ENCODE measurements at places on chromosomes 5 and 9.
A peak's percentile ranks its signal among the peaks of the same experiment; 100 is the strongest.

DNA sequence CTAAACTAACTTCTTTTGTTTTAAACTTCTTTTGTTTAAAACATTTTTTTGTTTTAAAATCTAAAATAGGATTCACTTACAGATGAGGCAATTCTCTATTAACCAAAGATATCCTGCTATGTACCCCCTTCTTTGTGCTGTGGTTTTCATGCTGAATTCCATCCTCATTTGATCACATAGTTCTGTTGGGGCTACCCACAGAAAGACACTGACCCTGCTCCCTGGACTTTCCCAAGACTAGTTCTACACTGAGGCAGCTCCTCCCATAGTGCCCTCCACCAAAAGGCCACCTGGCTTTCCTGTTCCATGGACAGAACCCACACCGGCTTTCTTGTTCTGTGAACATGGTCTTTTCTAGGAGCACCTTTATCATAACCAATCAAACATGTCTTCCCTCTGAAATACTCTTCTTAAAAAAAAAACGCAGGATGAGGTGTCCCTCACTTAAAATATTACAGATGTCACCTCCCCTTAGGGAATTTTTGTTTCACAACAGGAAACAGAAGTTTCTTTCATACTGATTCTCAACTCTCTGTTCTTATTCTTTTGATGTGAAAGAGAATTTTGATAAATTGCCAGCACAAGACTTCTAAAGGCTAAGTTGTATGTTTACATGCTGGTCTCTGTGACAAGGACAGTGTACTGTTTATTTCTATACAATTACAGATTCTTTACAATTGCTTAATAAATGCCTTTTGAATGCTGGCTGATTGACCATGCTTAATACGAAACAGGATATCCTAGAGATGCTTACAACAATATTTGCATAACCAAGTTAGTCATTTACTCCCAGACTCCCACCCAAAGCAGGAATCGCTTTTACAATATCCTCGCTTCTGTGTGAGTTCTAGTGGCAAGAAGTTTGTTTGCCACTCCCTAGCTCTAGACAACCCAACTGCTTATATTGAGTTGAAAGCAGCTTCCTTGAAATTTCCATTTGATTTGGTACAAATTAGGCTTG is 300.4 kb downstream of the DTWD2 start:
- no peak for DNase-seq

- no peak for DNase-seq
Observed at GRCh38 chr5:133932441-133933168, 35.8 kb downstream of the C5orf15 start.

GRCh38 chr5:163439092-163439425 is 1.7 kb downstream of the CCNG1 start:
- no peak for DNase-seq

DNA sequence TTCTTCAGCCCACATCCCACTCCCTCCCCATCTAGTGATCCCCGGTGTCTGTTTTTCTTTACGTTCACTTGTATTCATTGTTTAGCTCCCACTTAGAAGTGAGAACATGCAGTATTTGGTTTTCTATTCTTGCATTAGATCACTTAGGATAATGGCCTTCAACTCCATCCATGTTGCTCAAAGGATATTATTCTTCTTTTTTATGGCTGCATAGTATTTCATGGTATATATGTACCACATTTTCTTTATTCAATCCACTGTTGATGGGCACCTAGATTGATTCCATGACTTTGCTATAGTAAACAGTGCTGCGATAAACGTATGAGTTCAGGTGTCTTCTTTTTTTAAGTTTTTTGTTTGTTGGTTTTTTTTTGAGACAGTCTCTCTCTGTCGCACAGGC is 29.1 kb upstream of the CCNB1 start:
- DNase-seq = no peak

DNA sequence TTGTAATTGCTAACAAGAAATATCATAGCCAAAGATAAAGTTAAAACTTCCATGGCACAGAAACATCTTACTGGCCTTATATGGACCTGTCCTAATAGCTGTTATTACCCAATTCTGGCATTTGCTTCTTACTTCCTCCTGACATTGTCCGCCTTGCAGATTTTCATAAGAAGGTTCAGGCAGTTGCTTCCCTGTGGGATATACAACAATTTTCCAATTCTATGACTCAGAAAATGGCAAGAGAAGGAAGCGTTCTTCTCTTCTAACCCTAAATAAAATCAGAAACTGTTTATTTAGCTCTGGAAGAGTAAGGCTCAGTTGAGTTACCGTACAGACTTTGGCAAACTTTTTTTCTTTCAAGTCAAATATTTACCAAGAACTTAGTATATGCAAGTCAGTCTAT is 1.7 kb downstream of the PRKAA1 start:
- no peak for DNase-seq

DNA sequence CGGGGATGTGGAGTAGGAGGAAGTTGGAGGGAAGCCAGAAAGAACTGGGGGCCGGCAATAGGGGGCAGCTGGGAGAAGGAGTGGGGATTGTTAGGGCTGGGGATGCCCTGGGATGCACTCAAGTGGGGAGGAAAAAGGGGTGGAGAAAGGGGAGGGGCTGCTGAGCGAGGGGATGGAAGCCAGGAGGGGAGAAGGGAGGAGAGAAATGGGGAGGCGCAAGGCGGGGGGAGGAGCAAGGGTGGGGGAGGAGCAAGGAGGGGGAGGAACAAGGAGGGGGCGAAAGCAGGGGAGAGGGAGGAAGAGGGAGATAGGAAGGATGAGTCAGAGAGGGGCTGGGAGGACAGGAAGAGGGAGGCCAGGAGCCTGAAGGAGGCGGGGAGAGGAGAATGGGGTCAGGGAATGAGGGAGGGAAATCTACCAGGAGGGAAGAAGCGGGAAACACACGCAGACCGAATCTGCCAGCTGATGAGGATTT is 1.6 kb downstream of the IRX4 start:
- peak; percentile 72 for DNase-seq

GRCh38 chr5:13477118-13477737 is 467.3 kb downstream of the DNAH5 start:
- DNase-seq = no peak

DNA sequence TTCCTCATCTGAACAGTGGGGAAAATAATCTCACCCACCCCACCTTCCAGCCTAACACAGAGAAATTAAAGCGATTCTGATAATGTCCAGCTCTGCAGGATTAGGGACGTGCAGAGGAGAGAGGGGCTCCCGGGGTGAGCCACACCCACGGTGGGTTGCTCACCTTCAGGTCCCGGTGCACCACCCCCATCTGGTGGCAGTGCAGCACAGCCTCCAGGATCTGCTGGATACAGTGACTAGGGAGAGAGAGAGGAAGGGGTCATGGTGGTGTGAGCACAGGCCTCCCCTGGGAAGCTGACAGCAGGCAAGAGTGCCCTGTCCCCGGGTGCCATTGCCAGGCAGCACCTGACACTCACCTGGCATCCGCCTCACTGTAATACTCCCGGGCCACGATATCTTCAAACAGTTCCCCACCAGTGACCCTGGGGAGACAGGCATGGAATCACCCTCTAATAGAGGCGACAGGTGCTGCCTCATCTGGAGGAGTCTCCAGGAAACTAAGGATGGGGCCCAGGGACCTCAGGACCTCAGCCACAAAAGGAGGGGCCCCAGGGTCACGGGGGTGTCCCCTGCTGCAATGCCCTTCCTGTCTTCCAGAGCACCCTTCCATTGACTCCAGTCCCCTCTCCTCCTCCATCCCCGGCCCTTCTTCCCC is 33.0 kb downstream of the CAMK2A start:
- DNase-seq = peak; percentile 18

DNA sequence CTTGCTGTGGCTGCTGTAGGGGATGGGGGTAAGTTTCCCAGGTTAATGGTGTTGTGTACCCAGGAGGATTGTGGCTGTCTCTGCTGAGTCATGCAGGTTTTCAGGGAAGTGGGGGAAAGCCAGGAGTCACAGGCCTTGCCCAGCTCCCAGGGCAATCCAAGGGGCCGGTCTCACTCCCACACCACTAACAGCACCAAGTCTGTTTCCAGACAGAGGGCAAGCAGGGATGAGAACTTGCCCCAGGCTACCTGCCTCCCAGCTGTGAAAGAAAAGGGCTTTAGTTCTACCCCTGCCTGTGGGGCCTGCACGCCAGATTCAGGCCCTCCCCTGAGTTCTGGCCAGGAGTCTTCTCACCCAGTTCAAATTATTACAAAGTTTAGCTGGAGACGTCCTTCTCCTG is 579.8 kb upstream of the ST8SIA4 start:
- no peak for DNase-seq

DNA sequence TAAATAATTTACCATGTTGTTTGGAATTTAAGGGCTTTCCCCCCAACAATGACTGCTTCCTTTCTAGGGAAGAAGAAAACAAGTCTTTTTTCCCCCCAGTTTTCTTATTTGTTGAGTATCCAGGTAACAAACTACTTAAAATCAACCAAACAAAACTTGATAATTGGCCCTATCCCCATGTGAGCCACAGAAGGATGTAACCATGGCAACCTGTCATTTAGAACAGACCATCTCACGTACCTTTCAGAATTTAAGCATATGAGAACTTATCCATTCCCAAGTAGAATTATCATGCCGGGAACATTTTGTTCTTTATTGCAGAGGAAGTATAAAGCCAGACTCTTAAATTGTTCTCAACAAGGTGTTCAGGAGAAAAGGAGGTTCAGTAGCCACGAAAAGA is 392.3 kb downstream of the CETN3 start:
- DNase-seq = no peak

GRCh38 chr5:116343961-116344360 is 230.7 kb downstream of the SEMA6A start:
- DNase-seq = peak; percentile 54

DNA sequence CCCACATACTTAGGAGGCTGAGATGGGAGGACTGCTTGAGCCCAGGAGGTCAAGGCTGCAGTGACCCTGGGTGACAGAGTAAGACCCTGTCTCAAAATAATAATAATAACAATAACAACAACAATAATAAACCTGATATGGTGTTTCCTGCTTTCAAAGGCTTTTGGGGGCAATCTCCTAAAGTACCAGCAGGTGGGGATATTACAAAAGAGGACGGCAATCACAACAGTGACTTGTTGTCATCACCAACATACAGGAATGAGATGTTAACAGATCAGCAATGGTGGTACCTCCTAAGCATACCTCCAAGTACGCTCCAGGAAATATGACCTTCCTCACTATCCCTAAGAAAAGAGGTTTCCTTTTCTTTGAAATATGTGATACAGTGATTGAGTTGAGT is 91.1 kb upstream of the RNF180 start:
- peak; percentile 22 for DNase-seq

- DNase-seq = peak; percentile 61
Observed at GRCh38 chr5:148005788-148006520, 57.8 kb upstream of the SPINK5 start.

GRCh38 chr9:87640385-87640795 is 85.5 kb upstream of the CTSL start:
- no peak for DNase-seq

DNA sequence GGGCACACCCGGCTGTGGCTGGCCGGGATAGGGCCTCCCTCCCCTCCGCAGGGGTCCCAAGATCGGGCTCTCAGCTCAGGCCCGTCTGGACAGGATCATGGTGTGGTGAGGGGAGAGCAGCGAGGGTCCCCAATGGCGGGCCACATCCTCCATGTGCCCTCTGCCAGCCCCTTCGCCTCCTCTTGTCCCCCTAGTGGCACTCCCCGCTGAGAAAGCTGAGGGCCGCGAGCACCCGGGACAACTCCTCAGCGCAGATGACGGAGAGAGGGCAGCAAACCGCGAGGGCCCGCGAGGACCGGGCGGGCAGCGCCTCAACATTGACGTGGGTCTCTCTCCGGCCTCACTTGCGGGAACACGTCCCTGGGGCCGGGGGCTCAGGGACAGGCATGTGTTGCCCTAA is 24.6 kb downstream of the NKD2 start:
- no peak for DNase-seq

DNA sequence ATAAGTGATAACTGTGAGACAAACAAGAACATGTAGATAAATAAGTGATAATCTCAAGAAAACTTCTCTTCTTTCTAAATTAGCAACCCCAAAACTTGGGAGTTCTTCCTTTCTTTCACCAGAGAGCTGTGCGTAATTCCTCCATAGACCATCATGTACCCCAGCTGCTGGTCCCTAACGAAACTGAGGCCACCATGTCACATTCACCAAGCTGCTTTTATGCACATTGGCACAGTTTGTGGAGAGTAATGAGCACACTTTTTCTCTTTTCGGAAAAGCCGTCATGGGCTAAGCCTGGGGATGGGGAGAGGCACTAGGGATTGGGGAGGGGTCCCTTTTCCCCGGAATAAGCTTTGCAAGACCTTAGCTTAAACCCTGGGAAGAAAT is 561.4 kb downstream of the BNC2 start:
- DNase-seq = no peak
